Esophagus muscularis mucosa (tissue), 4 donors: ENCODE measurements at places on chromosomes 4 and X. TPM values are rescaled to one million over a fixed set of nuclear protein-coding genes. Genes with fewer than 3 reads are reported as not detected.

GRCh38 chr4:70946939-70947338 lies 44.8 kb downstream of the MOB1B start:
- DNase-seq: no peak

- DNase-seq: no peak
Observed at GRCh38 chrX:2958199-2958598, 29.1 kb upstream of the ARSD start.

SHROOM2 gene
- total RNA-seq: 1.4 TPM

NWD2 gene
- total RNA-seq: 0.11 TPM
